Psoas muscle (tissue), 8 donors: ENCODE measurements at places on chromosomes 13 and 19. TPM values are rescaled to one million over a fixed set of nuclear protein-coding genes. Genes with fewer than 3 reads are reported as not detected.

The GPC6 gene
- 0.07 TPM for polyA plus RNA-seq

The CNFN gene
- 1.0 TPM for polyA plus RNA-seq

The ZNF837 gene
- polyA plus RNA-seq: 0.33 TPM

The CAPNS1 gene
- 475 TPM for polyA plus RNA-seq

The NFKBIB gene
- 45.5 TPM for polyA plus RNA-seq

The FARP1 gene
- polyA plus RNA-seq: 7.5 TPM

The PPP5C gene
- 39.7 TPM for polyA plus RNA-seq

The ZNF285 gene
- polyA plus RNA-seq: 0.96 TPM

The PNMA8B gene
- 0.16 TPM for polyA plus RNA-seq

The DACT3 gene
- 0.66 TPM for polyA plus RNA-seq

The ZNF534 gene
- 0.52 TPM for polyA plus RNA-seq

The ZNF610 gene
- polyA plus RNA-seq: 0.10 TPM

The FPR3 gene
- polyA plus RNA-seq: 0.32 TPM

The PALM3 gene
- 0.05 TPM for polyA plus RNA-seq

The PIAS4 gene
- polyA plus RNA-seq: 14.6 TPM

The LILRA6 gene
- polyA plus RNA-seq: 0.22 TPM

The ANKRD24 gene
- 0.41 TPM for polyA plus RNA-seq

The ZNF578 gene
- polyA plus RNA-seq: 0.10 TPM

The FUT6 gene
- polyA plus RNA-seq: 0.03 TPM

The ZNF440 gene
- polyA plus RNA-seq: 2.8 TPM

The ESD gene
- polyA plus RNA-seq: 77.0 TPM

The TRPC4 gene
- 0.03 TPM for polyA plus RNA-seq

The PDX1 gene
- polyA plus RNA-seq: not detected

The ZBTB45 gene
- 6.2 TPM for polyA plus RNA-seq

The CCDC70 gene
- not detected for polyA plus RNA-seq

The TMEM150B gene
- polyA plus RNA-seq: 0.30 TPM

The PABPC3 gene
- polyA plus RNA-seq: 0.04 TPM

The CEACAM19 gene
- polyA plus RNA-seq: 3.9 TPM

The NR1H2 gene
- 135 TPM for polyA plus RNA-seq

The ZNF701 gene
- 2.0 TPM for polyA plus RNA-seq

The KPTN gene
- 3.8 TPM for polyA plus RNA-seq

The USHBP1 gene
- polyA plus RNA-seq: 5.0 TPM

The C19orf73 gene
- 1.7 TPM for polyA plus RNA-seq

The KLK5 gene
- polyA plus RNA-seq: not detected

The PCDH17 gene
- 0.18 TPM for polyA plus RNA-seq

The TBC1D4 gene
- 3.1 TPM for polyA plus RNA-seq

The ADM5 gene
- 0.38 TPM for polyA plus RNA-seq
